ENCODE measurements at places on chromosomes 11 and 22. TPM values are rescaled to one million over a fixed set of nuclear protein-coding genes. Genes with fewer than 3 reads are reported as not detected.

OR51E2 gene
- not detected for total RNA-seq

ART5 gene
- total RNA-seq = not detected

NPAS4 gene
- not detected for total RNA-seq

GGTLC2 gene
- total RNA-seq = not detected

RHOD gene
- total RNA-seq = 3.1 TPM

GALR3 gene
- not detected for total RNA-seq

PAX6 gene
- total RNA-seq = 29.2 TPM

ACR gene
- total RNA-seq = not detected

SPINDOC gene
- 12.1 TPM for total RNA-seq

DDI1 gene
- total RNA-seq = not detected

CCDC34 gene
- total RNA-seq = 14.5 TPM

TBX1 gene
- total RNA-seq = not detected

CUL5 gene
- 32.3 TPM for total RNA-seq

IGSF22 gene
- total RNA-seq = not detected

SCGB1C1 gene
- not detected for total RNA-seq

DNA sequence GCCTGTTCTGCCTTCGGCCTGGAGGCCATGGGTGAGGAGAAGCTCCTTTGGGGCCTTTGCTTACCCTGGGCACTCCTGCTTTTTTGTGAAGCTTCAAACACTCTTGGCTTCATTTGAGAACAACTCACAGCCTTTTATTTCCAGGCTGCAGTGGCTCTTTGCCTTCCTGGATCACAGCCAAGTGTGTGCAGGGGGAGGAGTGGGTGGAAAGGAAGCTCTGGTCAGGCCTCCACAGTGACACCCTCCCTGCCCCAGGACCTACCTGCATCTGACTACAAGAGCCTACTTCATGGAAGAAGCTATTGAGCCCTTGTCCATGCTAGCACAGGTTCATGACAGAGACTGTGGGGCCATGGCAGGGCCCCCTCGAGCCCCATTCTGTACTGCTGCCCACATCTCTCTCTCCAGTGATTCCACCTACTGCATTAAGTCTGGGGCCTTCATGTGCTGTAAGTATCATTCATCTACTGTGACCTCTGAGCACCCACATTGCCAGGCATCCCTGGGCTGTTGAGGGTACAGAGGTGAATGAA lies 52.3 kb downstream of the GAB4 start:
- no peak for DNase-seq

DNA sequence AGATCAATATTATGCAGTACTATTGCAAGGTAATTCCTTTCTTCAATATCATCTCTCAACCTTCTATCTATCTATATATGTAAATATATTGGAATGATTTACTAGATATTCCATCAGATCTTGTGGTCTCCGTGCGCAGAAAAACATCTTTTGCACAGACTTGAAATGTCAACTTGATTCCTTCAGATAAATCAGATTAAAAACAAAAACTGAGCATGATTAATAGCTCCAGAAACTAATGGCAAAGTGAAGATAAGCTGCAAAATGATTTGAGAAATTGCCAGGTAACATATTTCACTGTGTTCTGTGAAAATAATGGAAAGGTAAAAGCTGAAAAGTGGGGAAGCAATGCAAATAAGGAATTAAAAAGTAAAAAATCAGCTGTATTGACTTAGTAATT lies 200.1 kb upstream of the CTSC start:
- DNase-seq = no peak

GRCh38 chr11:119983240-119983732 lies 154.6 kb downstream of the TRIM29 start:
- no peak for DNase-seq

DNA sequence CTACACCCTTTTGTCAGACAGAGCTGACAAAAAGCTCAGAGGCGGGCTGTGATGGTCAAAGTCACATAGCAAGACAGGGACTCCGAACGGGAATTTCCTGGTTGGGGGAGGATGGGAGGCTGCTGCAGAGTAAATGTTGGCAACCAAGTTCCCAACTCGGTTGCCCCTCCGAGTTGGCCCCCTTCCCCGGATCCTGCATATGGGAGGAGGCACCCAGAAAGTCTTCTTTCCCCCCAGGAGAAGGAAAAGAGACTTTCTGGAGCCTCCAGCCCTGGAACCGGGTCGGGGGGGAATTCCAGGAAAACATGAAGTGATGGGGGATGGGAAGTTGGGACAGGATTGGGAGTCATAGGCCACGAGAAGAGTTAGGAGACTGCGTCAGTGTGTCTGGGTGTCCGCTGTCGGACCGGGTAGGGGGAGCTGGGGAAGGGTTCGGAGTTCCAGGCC lies 614 bp downstream of the SELENOM start:
- DNase-seq = no peak

- no peak for DNase-seq
Measured at GRCh38 chr11:117374316-117375055, 46.8 kb downstream of the CEP164 start.

DNA sequence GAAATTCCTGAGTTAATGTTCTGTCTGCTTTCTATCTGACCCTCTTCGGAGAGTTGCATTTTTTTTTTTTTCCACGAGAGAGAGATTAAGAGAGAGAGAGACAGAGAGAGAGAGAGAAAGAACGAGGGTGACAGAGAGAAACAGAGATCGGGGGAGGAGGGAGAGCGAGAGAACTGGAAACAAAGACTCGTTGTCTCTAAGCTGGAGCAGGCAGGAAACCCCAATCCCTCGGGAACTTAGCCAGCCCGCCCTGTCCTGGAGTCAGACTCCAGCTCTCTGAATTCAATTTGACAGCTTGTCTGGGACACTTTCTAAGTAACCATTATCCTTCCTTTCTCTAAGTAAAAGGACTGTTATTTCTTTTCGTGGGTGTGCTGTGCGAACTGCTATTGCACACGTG lies 76.9 kb downstream of the KCNJ1 start:
- peak; percentile 81 for DNase-seq

DNA sequence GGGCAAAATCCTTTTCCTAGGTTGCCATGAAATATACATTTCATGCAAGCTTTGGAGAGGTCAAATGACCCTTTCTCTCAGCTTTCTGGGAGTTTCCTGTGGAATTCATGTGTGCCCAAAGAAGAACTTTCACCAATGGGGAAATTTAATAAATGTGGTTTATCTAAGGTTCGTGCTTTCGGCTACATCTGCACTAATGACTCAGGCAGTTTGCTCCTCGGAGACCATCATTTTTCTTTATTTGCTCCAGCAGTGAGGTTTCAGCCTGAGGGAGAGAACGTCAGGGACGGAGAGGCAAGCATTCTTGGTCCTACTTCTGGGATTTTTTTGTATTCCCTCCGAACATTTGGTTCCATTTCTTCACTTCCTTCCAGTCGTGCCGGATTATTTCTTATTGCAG lies 85.2 kb downstream of the FLI1 start:
- DNase-seq = peak; percentile 89

GRCh38 chr11:36711104-36711825 lies 113.2 kb upstream of the RAG2 start:
- DNase-seq = no peak

DNA sequence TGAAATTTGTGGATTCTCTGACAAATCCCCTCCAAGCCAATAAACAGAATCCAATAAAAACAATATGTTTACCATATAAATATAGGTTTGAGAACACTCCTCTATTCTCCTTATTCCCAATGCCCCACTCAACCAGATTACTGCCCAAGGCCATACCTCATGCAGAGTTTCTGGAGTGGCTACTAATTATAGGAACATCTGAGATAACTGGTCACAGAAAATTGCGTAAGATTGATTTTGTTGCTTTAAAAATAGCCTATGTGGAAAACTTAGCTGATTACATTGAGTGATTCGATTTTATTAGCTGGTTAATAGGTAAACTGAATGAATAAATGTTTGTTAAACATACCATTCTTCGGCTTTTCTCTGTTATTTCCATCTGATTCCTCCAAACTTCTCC lies 48.0 kb downstream of the ME3 start:
- peak; percentile 70 for DNase-seq

- no peak for DNase-seq
Measured at GRCh38 chr22:27213766-27214581, 556.6 kb downstream of the MIAT start.

GRCh38 chr11:71568704-71569349 lies 3.5 kb downstream of the KRTAP5-10 start:
- peak; percentile 20 for DNase-seq

- DNase-seq = peak; percentile 28
Measured at GRCh38 chr11:33476945-33477606, 219.9 kb downstream of the HIPK3 start.

DNA sequence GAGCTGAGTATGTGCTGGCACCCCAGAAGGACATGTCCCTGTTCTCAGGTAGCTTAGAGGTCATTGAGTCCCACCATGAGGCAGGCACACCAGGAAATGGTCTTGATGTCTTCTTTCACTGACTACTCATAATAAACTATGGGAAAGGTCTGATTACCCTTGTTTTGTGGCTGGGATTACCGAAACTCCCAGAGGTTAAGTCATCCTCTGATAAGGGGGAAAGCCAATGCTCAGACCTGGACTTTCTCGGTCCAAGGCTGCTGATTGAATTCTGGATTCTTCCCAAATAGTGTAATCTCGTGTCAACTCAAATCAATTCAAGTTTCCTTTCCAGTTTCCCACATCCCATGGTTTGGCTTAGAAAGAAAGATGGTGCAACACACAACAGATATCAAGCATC lies 3.7 kb upstream of the CD44 start:
- no peak for DNase-seq

DNA sequence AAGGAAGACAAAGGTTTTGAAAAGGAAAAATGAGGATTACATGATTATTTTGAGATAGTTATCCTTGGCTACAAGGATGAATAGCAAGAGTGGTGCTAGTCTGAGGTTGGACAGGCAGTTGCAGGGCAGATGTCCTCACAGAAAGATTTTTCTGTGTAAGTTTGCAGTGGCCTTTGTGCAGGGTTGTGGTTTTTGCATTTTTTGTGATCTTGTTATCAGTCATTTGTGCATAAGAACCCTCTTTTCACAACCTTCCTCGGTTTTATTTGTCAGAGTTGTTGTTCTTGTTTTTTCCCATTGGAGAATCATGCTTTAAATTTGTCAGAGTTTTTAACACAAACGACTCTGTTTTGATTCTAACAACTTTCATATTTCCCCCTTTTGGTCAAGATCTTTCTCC lies 1.4 kb downstream of the CCDC134 start:
- DNase-seq = no peak

- no peak for DNase-seq
Measured at GRCh38 chr22:30919973-30920372, 48.6 kb downstream of the MORC2 start.

- DNase-seq = peak; percentile 99
Measured at GRCh38 chr22:36328635-36329253, 59.0 kb downstream of the MYH9 start.

- DNase-seq = peak; percentile 15
Measured at GRCh38 chr22:37930270-37930951, 23.0 kb downstream of the C22orf23 start.

GRCh38 chr22:34976474-34976873 lies 89.5 kb upstream of the ISX start:
- DNase-seq = no peak

- DNase-seq = no peak
Measured at GRCh38 chr11:35045236-35045820, 93.6 kb upstream of the CD44 start.

GRCh38 chr11:67506426-67507051 lies 1.4 kb upstream of the PITPNM1 start:
- no peak for DNase-seq

DNA sequence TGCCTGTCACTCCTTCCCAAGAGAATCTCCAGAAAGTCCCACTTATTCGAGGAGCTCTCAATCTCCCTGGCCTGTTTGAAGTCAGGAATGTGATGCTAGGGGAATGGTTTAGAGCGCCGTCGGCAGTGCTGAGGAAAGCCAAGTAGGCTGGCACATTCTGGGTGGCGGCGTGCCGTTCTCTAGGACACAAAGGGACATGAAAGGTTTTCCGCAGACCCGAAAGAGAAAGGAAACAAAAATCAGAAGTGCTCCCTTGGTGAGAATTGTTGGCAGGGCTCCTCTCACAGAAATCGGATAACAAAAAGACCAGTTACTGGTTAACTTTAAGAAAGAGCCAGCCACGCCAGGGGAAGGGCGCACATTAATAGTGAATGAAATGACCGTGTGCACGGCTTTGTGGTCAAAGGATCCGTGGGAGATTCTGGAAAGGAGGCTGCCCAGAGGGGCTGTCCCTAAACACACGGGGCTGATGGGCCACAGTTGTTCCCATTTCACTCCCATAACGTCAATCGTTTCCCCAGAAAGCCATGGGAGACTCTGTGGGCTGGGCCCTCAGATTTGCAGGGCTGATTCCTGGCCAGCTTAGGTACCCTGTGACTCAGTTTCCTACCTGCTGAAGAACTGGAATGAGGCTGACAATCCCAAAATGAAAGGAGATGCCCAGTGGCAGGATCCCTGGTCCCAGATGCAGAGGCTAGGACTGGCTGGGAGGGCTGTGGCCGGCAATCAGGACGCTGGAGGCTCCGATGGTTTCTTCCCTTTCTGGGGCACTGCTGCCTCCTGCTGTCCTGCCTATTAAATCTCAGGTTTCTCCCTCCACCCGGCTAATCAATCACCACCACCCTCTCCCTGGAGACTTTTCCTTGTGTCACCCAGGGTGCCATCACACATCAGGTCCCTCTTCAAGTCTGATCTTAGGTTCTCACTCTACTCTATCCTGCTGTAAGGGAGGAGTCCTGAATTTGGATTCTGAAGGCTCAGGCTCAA lies 82.3 kb downstream of the RCN1 start:
- DNase-seq = peak; percentile 65

- no peak for DNase-seq
Measured at GRCh38 chr11:32018672-32019071, 72.2 kb upstream of the RCN1 start.

DNA sequence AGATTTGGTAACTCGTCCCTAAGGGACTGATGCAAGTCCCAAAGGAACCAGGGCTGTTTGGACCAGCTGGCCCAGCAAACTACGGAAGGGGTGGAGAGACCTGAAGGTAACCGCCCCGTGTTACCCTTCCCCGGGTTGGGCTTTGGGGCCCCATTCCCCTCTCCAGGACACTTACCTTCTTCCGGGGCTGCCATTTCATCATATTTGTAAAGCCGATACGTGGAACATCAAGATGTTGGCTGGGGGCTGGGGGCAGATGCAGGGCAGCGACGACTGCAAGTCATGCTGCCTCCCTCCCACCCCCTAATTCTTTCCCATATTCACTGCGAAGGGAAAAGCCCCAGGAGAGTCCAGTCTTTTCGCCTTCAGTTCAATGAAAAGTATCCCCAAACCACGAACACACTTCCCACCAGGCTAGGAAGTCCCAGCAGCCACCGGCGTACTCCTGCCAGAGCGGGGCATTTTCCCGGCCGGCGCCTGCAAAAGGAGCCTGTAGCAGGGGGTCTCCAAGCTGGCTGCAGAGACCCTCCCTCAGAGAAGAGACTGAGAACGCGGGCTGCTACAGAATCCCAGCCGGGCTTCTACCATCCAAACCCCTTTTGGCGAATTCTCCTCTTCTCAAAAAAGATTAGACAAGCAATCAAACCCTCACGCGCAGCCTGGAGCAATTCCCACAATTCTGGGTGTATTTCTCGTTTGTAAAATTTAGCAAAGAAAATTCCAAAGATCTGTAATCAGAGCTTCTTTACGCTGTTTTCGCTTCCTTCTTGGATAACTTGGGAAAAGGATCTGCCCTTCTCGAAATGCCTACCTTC lies 236.7 kb downstream of the TTC28 start:
- peak; percentile 10 for DNase-seq

All from RPMI7951 (cell line).